ENCODE measurements at places on chromosomes 2 and 18.

DNA sequence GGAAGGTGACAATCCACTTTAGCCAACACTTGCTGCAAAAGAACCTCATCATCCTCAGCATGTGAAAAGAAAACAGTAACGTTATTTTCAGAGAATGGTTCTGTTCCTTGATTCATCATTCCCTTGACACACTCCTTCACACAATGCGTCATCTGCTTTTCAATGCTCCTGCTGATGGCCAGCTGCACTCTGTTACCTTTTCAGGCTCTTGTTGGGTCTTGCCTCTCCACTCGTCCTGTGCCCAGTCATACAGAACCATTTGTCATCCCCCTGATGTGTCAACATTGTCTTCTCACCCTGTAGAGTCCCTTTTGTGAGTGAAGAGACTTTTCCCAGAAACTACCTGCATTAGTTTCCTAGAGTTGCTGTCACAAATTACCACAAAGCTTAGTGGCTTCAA lies 12.2 kb upstream of the DTNA start:
- no peak for DNase-seq

GRCh38 chr2:189662669-189663226 lies 1.5 kb downstream of the ASNSD1 start:
- no peak for DNase-seq

DNA sequence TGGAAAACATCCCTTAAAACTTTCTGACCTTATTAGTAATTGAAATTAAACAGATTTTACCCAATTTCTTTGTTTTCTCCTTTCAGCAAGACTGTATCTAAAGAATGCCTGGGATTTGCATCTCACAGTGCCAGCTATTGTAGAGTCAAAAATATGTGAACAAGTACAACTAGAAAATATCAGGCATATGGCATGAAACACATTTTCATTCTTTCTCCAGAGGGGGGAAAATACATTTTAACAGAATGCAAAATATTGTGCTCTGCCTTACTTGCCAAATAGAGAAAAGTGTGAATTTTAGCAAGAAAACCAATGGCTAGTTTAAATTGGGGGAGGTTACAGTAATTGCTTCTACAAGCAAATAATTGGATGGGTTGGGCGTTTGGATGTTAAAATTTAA lies 366.6 kb upstream of the FIGN start:
- no peak for DNase-seq

DNA sequence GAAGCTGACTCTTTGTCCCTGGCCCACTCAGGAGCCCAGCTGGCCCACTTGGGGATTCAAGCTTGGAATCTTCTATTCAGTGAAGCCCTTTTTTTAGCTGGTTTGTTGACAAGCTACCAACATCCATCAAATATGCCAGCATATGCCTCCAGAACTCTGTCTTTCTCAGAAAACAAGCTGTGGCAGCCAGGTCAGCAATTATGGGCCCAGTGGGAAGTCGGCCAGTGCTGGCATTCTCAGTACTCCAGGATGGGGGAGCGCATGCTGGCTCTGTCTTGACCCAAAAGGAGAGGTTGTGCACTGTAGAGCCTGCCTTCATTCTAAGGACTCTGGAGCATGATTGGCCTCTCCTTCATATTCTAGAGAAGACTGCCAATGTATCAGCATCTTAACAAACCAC lies 401.5 kb downstream of the CNTNAP5 start:
- no peak for DNase-seq

- no peak for DNase-seq
Measured at GRCh38 chr2:204436230-204436629, 109.0 kb upstream of the PARD3B start.

GRCh38 chr2:96970910-96971309 lies 15.5 kb downstream of the FAM178B start:
- no peak for DNase-seq

- peak; percentile 98 for DNase-seq
Measured at GRCh38 chr2:73233932-73234832, at the start of gene CCT7. Gene CCT7, plus strand, starts transcription at chr2:73234308. Its CDS starts 71 bp downstream, at chr2:73234379.

GRCh38 chr2:170221317-170222288 lies 43.7 kb downstream of the MYO3B start:
- DNase-seq = no peak

DNA sequence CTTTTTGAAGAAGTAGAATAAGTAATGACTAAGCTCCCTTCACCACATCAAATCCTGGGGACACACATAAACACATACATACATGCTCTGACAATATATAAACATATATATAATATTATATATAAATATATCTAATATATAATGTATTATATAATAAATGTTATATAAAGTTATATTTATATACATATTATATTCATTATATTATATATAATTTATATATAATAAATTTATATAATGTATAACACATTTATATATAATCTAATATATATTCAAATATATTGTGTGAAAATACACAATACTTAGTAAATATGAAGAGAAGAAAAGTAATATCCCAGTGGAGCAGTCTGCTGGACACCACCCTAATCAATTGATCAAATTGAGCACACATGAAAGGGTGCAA lies 2177.9 kb upstream of the CELF4 start:
- DNase-seq = no peak

DNA sequence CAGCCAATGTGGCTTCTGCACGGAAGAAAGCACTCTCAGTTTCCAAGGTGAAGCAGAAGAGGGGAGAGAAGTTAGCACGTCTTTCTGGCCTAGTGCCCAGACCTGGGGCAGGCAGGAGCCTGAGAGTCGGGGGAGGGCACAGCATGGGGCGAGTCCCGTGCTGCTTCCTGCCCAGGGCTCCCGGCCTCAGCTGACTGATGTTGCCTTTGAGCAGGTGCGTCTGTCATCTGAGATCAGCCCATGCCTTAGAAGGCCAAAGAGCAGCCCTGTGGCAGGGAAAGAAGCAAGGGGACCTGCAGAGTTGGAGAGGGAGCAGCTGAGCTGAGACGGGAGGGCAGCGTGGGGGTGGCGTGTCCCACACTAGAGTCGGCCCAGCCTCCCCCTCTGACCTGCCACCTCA lies 3.3 kb downstream of the KCNIP3 start:
- peak; percentile 33 for DNase-seq

- no peak for DNase-seq
Measured at GRCh38 chr2:57728691-57729090, 317.9 kb upstream of the VRK2 start.

Measured in GM23338 (cell line).